ENCODE measurements at places on chromosomes 12 and 14.

DNA sequence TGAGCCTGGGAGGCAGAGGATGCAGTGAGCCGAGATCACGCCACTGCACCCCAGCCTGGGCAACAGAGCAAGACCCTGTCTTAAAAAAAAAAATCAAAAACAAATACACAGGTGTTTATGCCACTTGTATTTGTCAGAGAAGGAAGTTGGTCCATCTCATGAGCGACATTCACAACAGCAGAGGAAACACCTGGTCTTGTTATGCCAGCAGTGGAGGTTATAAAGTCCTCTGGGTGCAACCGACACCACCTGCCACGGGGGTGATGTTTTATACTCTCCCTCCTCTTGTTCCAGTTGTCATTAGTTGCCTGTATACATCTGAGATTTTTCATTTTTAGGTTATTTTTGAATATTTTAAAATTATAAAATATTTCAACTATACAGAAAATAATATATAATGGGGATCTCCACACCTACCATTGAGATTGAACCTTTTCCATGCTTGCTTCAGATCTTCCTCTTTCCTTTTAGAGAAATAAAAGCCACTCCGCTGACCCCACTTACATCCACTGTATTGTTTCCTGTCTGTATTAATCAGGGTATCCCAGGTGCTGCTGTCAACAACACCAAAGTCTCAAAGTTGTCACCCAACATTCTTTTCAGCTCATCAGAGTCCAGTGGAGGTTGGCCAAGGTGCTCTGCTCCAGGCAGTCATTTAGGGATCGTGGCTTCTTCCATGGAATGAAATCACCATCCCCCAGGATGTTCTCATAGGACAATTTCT lies 65.1 kb downstream of the RNFT2 start:
- DNase-seq = no peak

GRCh38 chr14:25908277-25909044 lies 689.4 kb downstream of the NOVA1 start:
- DNase-seq = no peak

GRCh38 chr12:3491938-3492792 lies 1.2 kb downstream of the PRMT8 start:
- peak; percentile 35 for DNase-seq

DNA sequence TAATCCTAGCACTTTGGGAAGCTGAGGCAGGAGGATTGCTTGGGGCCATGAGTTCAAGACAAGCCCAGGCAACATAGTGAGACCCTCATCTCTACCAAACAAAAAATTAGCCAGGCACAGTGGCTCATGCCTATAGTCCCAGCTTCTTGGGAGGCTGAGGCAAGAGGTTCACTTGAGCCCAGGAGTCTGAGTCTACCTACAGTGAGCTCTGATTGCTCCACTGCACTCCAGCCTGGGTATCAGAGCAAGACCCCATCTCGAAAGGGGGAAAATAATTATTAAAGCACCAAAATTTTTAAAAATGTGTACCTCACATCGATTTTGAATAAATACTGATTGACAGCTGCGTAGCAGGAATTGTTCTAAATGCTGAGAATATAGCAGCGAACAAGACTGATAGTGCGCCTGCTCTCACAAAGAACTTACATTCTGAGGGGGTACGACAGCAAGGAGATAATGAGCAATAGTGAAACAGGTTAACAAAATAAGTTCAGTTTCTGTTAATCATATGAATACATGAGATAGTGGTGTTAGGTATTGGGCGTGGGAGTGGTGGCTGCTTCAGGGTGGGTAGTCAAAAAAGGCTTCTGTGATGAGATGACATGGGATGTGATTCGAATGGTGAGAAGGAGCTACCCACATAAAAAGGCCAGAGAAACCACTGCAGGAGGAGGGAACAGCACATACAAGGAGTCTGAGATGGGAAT lies 19.6 kb downstream of the HCFC2 start:
- no peak for DNase-seq

DNA sequence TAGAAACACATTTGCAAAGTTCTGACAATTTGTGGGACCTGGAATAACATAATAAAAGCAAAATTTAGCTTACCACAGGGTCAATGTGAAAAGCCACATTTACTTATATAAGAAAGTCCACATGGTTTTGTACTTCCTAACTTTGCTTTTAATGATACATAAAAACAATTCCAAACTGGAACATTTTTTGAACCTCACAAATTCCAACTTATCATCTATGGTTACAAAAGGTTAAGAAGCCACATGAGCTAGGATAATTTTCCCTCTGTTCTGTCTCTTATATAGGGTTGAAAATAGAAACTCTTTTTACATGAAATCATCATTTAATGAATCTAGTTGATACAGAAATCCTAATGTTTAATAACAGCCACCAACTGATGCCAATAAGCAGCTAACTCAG lies 8.9 kb upstream of the RERG start:
- DNase-seq = no peak

- DNase-seq = no peak
Observed at GRCh38 chr14:89207925-89208328, 209.1 kb downstream of the FOXN3 start.

DNA sequence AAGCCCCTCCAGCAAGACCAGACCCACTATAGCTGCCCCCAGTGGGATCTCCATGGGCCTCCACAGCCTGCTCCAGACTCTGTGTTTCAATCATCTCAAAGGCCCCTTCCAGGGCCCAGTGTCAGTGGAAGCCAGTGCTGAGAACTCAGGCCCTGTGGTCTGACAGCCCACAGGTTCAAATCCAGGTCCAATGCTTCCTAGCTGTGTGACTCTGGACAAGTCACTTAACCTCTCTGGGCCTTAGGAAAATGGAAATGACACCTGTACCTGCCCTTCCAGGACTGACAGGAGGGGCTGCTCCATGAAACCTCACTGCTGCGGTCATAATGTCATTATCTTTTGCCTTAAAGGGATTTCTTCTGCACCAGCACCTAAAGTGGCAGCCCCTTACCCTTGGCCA lies 101.9 kb downstream of the NCOR2 start:
- no peak for DNase-seq

DNA sequence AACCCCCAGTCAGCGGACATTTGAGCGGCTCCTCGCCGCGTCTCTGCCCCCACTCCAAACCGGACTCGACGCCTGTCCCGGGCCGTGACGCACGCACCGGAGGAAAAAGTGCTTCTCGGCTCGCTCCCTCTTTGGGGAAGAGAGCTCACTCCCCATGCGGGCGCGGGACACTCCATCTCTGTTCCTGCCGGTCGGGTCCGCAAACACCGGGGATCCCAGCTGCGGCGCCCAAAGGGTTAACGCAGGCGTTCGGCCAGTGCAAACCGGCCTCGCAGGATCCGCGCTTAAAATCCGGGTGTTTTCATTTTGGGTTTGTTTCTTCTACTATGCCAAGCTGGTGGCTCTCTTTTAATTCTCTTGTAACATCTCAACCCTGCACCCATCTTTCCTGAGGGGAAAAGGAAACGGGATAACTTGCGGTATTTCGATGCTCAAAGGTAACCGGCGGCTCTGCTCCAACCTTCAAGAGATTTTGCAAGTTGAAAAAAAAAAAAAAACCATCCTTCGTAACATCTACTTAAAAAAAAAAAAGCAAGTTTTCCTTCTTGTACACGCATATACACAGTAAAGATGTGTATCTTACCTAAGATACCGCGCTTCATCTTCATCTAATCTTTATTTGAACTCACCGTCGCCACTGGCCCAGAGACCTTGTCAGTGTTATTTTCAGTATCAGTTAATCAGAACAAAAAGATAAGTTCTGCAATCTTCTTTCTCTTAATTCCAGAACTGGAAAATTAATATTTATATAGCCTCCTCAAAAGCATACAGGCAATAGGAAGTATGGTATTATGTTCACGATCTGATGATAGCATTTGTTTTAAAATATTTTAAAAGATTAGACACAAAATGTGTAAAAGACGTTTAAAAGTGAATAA lies 1.6 kb upstream of the ATP2B1 start:
- no peak for DNase-seq

GRCh38 chr12:26749781-26750180 lies 83.2 kb downstream of the ITPR2 start:
- no peak for DNase-seq

- DNase-seq = no peak
Observed at GRCh38 chr12:110235383-110235782, 45.7 kb upstream of the ATP2A2 start.
